ENCODE measurements at places on chromosomes 16 and 17.

GRCh38 chr16:14132696-14133048 is 61.6 kb downstream of the MRTFB start:
- no peak for DNase-seq

GRCh38 chr17:59851439-59852375 is 41.0 kb downstream of the TUBD1 start:
- peak; percentile 55 for DNase-seq

DNA sequence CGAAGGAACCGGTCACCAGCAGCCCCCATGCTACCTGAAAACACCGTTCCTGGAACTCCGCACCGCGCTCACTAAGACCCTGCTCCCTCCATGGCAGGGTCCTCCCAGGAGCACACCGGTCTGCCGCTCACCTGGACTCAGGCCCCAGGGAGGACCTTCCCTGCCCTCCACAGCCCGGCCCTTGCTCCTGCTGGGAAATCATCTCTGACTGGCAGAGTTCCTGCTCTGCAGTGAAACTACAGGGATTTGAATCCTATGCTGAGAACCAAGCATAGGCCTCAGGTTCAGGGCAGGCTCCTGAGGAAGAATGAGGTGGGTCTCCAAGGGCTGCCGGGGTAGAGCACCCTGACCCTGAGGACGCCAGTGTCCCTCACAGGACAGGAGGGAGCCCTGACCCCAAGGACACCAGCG is 88.5 kb downstream of the KCNJ12 start:
- DNase-seq, result no peak

DNA sequence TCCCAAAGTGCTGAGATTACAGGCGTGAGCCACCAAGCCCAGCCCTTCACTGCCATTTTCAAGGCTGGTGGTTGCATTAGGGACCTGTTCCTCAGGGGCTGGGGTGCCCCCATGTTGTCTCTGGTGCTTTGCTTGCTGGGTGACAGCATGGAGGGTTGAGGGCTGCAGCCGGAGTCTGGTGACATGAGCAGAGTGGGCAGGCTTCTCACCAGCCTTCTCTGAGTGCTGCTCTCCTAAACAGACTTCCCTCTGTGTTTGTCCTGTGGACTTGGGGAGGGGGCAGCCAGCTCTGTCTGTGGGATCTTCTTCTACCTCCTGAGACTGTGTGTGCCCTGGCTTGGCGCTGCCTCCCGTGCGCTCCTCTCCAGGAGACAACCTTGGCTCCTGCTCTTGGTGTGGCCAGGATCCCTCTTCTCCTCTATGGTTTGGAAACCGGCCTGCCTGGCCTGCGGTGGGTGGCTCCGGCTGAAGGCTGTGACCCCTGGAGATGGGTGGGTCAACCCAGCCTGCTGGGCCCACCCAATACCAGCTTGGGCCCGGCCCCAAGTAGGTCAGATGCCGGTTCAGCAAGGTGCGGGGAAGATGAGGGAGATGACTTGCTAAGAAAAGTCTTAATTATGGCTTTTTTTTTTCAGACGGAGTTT is 72.1 kb downstream of the PDPK1 start:
- no peak for DNase-seq

DNA sequence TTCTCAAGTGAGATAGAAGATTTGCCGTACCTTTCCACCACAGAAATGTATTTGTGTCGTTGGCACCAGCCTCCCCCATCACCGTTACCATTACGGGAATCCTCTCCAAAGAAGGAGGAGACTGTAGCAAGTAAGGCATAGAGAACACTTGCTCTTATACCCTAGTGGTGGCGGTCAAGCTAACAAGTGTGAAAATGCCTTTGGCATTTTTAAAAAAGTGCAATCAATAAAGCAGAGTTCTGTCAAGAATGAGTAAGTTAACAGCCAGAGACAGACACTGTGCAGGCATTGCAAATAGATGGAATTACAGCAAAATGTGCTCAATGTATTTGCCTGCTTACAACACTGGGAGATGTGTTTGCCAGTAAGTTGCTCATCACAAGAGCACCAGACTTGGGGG is 7.7 kb downstream of the MSL1 start:
- DNase-seq, result no peak

GRCh38 chr16:75105306-75106061 is 11.1 kb downstream of the LDHD start:
- no peak for DNase-seq

- DNase-seq, result no peak
Measured at GRCh38 chr17:8155996-8156245, 3.7 kb upstream of the PER1 start.

- DNase-seq, result no peak
Measured at GRCh38 chr17:83117583-83117982, 38.2 kb downstream of the METRNL start.

DNA sequence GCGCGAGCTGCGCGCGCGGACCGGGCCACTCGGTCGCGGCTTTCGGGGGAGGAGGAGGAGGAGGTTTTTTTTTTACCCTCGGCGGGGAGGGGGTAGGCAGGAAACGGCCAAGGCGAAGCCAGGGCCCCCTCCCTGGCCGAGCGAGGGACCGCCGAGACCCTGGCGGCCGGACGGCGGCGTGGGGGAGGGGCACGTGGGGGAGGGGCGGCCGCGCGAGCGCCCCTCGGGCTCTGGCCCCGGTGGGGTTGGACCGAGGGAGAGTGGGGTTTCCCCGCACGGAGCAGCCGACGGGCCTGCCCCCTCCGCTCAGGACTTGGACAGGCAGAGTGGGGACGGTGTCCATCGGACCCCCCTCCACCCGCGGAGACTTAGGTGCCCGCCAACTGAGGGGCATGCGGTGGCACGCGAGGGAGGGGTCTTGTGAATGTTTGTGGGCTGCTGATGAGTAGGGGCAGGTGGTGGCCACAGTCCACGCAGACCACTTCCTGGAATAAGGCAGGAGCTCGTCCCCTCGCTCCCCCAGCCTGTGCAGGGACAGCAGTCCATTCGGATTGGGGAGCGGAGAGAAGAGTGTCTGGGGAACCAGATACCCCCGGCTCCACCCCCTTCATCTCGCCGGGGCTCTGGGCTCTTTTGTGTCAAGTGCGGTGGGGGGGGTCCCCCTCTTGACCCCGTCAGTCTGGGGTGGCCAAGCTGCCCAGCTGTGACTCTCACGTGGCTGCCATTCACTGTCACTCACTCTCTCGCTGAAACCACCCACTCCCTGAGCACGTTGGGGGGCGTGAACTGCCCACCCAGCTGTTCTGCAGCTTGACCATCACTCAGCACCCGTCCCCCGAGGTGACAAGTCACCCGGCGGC is 3.0 kb upstream of the CHD3 start:
- no peak for DNase-seq

- DNase-seq, result no peak
Measured at GRCh38 chr17:54903375-54903774, 2.7 kb downstream of the TOM1L1 start.

- DNase-seq, result no peak
Measured at GRCh38 chr16:11016993-11017392, 72.6 kb downstream of the CLEC16A start.

DNA sequence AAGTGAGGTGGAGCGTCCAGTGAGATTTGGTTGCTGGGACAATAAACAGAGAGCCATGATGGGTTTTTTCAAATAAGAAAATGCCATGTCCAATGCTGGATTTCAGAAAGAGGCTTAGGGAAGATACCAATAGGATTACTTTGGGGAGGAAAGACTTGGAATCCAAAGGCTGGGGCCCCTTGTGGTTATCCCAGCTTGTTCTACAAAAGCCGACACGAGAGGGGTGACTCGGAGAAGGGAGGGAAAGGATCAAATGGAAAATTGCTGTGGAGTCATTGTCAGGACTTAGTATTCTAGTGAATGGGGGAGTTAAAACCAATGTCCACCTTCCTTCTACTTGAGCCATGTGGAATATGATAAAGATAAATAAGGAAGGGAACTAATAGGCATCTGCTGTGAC is 305.5 kb downstream of the SOX9 start:
- DNase-seq, result no peak

DNA sequence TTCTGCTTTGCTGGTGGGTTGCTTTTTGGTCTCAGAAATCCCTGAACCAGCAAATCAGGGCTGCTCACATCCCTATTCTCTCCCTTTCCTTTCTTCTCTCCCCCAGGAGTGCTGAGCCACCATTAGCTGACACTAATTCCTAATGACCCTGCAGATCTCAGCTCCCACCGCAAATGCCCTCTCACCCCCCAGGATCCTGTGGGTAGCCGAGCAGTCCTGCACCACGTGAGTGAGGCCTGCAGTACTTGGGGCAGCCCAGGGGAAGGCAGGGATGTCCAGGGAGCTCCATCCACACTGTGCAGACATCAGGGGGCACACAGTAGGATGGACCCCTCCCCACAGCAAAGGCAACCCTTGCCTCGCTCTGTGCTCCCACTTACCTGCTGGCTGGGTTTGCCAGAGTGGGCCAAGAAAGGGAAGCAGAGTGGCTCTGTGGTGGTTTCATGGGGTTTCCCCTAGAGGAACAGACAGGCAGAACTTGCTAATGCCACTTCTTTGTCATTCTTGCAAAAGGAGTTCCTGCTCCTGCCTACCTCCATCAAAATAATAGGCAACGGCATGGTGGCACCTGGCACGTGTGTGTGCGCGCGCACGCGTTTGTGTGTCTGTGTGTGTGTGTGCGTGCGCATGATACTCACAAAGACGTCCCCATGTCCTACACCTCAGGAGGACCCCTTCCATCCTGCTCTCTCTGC is 135.6 kb downstream of the GAS7 start:
- DNase-seq, result no peak

DNA sequence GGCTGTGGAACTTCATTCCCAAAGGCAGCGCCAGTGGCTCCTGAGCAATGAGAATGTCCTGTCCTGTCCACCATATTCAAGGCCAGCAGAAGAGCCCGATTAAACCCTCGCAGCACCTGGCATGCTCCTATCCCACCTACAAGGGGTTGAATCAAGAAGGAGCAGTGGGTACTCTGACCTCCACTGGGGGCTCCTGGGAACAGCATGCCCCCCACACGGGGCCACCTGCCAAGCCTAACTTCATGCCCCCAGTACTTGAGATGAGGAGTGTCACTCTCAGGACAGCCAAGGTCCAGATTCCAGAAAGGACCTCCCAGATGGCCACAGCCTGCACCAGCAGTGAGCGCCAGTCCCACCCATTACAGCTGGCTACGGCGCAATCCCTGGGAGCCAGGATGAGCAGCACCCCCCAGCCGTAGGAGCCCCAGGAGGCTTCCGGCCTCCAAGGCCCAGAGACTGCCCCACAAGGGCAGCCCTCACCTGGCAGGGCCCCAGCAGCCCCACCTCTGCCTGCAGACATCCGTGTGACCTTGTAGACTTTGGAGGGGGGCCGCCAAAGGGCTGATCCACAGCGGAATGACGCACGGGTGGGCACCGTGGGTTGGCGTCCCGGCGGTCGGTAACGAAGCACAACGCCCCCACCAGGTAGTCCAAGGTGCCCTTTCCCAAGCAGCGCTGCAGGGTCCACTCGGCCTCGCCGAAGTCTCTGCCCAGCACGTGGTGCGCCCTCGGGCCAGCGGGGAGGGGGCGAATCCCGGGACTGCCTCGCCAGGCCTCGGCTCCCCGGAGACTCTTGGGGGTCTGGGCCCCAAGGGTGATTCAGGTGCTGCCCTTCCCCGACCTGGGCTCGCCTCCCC is 1.0 kb upstream of the MPDU1 start:
- no peak for DNase-seq

DNA sequence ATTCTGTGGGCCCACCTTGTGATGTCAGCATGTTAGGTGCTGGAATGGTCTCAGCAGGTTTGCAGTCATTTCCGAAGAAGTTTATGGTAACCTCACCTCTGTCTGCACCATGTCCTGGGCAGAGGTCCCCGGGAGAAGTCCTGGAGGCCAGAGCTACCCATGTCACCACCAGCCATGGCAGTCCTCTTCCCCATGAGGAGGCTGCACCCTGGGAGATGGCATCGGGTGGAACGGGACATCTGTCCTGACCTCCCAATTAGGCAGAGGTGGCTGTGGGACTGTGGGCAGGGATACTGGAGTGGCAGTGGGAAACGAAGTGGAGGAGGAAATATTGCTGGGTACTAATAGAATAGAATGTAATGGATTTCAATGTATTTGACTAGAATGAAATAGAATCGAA is 511.8 kb upstream of the WSB1 start:
- no peak for DNase-seq

- DNase-seq, result peak; percentile 40
Measured at GRCh38 chr17:38729886-38730525, at the start of gene CISD3. CISD3 (plus strand) TSS chr17:38730341; CDS start chr17:38730359, 18 bp downstream.

- peak; percentile 66 for DNase-seq
Measured at GRCh38 chr17:6640536-6641246, at the start of the genes KIAA0753 and TXNDC17. KIAA0753 (minus strand) TSS chr17:6640711; CDS start chr17:6635103, 5,608 bp downstream. TXNDC17 (plus strand) TSS chr17:6641060; CDS start chr17:6641083, 23 bp downstream.

GRCh38 chr16:31519759-31520431 is 7.8 kb upstream of the AHSP start:
- DNase-seq, result no peak

DNA sequence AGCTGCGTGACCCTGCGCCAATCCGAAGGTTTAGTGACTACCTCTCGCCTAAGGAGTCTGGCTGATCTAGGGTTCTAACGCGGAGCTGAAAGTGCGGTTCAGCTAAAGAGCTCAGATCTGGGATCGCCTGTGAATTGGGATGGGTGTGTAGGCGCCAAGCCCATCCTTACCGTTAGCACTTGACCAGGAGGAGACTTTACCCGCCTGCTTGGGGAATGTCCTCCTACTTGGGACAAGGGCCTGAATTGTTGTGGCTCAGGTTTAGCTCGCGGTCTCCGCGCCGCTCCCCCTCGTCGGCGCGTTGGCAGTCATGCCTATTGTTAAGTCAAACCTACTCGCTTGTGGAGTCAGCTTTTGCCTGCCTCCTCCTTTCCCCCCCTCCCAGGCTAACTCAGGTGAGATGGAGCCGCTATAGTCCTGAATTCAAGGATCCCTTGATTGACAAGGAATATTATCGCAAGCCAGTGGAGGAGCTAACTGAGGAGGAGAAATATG is 480 bp downstream of the MRPS7 start:
- no peak for DNase-seq

DNA sequence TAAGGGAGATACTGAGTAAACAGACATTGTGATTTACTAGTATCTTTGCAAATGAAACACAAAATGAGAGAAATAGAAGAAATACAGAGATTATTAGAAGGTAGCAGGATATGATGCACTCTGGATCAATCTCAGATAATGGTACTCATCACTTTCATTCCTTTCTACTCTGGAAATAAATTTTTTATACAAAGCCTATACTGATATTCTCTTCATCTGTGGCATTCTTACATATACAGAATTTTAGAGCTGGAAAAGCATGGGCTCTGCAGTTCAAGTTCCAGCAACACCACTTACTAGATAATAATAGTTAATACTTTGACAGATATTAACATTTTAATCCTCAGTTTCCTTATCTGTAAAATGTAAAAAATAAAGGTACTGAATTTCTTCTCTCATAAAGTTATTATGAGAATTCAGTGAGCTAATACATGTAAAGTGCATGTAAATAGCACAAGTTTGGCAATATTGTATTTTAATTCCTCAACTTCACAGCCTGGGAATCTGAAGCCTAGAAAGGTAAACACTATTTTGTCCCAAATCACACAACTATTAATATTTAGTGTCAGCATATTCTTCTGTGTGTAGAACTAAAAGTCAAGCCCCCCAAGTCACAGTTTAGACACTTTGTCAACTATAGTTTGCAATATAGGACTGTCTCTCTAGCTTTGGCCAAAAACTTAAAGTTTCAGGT is 6.5 kb downstream of the RNF43 start:
- DNase-seq, result no peak

DNA sequence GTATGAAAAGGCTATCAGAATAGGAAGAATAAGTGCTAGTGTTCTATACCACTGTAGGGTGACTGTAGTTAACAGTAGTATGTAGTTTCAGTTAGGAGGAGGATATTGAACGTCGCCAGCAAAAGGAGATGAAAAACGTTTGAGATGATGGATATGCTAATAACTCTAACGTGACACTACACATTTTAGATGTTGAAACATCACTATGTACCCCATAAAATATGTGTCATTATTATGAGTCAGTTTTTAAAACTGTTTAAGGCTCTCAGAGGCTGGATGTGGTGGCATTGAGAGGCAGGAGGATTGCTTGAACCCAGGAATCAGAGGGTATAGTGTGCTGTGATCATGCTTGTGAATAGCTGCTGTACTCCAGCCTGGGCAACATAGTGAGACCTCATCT is 31.8 kb downstream of the UBN1 start:
- no peak for DNase-seq
